ENCODE measurements at places on chromosomes 2 and 18. TPM values are rescaled to one million over a fixed set of nuclear protein-coding genes. Genes with fewer than 3 reads are reported as not detected.

OXER1 gene
- 1.9 TPM for total RNA-seq

SCN2A gene
- total RNA-seq, result 0.35 TPM

ATP8B1 gene
- 27.2 TPM for total RNA-seq

XRCC5 gene
- total RNA-seq, result 155 TPM

MRPS9 gene
- total RNA-seq, result 15.1 TPM

POTEJ gene
- total RNA-seq, result not detected

GRCh38 chr18:43211059-43211458 lies 66.2 kb downstream of the SYT4 start:
- no peak for DNase-seq

DNA sequence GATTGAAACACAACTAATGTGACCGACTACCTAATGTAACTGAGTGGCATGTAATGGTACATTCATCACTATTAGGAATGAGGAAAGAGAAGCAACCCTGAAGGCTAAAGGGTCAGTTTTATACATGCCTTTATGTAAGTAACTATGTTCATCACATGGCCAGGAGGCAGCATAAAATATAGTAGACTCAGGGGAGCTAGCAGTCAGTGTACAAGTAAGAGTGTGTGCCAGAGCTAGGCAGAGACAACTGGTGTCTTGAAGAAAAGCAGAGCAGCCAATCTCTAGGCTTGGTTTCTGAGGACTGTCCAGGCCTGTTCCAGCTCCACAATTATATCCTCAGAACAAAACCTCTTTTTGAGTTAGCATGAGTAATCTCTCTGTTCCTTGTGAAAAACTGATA lies 18.1 kb downstream of the SMAD2 start:
- no peak for DNase-seq

- DNase-seq, result no peak
Observed at GRCh38 chr2:239543702-239544101, 142.9 kb upstream of the HDAC4 start.

DNA sequence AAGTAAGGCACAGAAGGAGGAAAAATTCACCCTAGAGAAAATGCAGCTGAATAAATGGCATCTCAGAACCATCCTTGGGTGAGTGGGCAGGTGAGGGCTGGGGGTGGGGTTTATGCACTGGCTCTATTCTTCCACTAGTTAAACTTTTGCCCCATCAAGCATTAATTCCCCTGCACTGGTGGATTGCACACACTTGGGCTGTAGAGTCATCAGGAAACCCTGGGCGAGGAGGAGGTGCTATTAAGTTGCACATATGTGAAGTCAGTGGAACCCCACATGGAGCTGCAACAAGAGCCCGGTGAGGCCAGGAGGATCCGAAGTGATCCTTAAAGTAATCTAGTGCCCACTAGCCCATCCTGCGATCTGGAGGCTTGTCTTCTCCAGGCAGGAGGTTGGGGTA lies 6.8 kb upstream of the DNAJB2 start:
- no peak for DNase-seq

- DNase-seq, result no peak
Observed at GRCh38 chr2:47899915-47900816, 6.1 kb downstream of the FBXO11 start.

DNA sequence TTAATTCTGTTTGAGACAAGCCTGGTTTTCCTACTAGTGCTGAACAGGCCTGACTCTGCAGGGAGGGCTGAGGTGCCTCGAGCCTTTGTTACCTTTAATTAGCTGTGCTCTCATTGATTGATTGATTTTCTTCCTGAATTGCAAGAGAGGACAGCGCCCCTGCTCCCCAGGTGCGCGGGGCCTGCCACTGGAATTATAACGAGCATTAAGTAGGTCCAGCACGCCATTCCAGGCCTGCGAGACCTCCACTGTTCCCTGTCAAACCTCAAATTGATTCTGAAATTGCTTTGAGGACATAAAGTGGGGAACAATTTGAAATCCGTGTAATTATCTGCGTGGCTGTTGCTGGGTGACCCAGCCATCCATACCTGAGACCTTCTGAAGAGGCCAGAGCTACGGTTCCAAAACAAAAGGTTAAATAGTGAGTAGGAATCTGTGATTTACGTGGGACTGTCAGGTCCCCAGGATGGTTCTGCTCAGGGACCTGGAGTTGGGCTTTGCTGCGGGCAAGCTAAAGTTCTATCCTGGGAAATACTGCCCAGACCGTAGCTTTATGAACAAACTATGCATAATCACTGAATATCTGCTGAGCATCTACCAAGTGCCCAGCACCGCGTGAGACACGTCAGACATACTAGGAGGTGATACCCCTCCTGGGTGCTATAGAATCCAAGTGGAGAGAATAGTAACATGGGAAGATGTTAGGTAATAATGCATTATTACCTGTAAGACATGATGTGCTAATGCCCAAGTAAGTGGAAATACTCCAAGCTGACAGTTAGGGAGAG lies 104.1 kb downstream of the ZBTB7C start:
- DNase-seq, result no peak

GRCh38 chr2:169107645-169108044 lies 38.3 kb downstream of the DHRS9 start:
- no peak for DNase-seq

DNA sequence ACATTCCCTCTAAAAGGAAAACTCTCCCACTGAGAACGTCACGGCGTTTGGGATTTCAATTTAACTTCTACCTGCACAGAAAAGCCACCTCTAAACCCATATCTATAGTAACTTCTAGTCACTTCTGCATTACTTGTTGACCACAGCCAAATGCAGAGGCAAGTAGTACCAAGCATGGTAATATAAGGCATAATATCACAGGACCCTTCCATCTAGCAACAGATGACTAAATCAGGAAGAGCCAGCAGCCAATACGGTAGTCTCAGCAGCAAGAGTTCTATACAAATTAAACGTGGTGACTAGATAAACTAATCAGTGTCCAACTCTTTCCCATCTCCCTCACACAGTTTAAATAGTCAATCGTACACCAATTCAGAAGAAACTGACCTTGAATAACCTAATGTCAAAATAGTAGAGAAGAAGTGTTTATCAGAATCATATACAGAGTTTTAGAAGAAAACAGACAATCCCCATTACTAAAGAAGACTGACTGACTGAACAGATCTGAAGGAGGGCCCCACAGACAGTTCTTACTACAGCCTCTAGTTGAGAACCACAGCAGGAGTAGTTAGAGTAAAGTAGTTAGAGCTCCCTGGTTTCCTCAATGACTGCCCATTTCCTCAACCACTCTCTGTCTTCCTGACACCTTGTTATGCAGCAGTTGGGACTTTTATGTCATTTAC lies 30.0 kb downstream of the MEMO1 start:
- DNase-seq, result no peak

GRCh38 chr2:235541016-235541415 lies 47.2 kb downstream of the AGAP1 start:
- DNase-seq, result no peak

GRCh38 chr2:47334356-47335136 lies 68.4 kb upstream of the MSH2 start:
- DNase-seq, result no peak

DNA sequence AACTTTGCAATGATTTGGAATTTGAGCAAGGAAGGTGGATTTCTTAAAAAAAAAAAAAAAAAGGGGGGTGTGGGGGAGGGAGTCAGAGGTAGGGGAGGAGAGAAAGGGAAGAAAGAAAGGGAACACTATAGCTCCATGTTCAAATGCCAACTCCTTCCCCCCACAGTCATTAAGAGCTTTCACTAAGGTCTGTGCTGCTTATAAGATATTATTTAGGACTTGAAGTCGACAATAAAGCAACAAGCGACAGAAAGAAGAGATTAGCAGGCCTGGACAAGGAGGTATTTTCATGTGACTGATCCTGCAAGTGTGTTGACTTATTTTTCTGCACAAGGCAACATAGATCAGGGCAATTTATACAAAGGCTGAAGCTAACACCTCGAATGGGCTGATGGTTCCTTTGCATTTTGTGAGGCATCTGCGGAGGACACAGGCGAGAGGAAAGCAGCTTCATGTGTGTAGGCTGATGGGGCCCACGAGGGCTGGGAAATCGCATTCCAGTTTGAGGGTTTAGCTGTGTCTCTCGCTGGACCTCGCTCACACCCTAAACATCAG lies 382.0 kb downstream of the SOX11 start:
- no peak for DNase-seq

- no peak for DNase-seq
Observed at GRCh38 chr2:235347691-235348090, 146.2 kb upstream of the AGAP1 start.

- DNase-seq, result no peak
Observed at GRCh38 chr2:207722773-207723424, 11.5 kb downstream of the CCNYL1 start.

Data from lower lobe of right lung (tissue), 2 donors.